Inflammatory macrophage treated with lipopolysaccharide for 1 hour (primary cell): ENCODE measurements at places on chromosomes 2 and 18.

DNA sequence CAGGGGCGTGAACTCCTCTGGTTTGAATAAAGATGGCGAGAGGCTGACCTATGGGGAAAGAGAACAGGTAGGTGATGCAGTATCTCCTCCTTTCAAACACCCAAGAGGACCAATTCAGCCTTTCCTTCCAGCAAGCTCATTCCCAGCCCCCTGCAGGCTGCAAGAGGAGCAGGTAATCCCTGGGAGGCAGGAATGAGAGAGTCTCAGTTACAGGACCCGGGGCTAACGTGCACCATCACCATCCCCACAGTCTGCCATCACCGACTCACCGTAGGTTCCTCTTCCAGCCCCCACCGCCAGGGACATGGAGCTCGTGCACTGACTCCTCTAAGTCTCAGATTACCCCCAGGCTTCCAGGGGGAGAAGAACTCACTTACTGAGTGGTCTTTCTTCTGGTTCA, 26.7 kb downstream of the XDH start:
- no peak for DNase-seq

DNA sequence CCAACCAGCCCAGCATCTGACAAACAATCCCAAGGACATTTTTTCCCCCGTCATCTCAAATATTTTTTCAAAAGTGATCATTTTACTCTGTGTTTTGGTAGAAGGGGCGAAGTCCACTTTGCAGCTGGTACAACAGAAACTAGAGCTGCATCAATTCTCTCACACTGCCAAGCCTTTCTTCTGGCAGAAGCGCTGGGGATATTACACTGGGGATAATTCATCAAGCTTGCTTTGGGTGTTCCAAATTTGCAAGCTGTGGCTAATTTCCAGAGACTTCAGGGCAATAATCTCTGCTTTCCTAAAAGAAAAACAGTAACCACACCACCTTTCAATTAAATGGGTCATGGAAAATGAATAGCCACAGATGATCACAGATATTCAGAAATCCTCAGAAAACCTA, 238.3 kb downstream of the SLC8A1 start:
- DNase-seq, result no peak

GRCh38 chr2:65974067-65974723, 460.7 kb upstream of the MEIS1 start:
- no peak for DNase-seq

DNA sequence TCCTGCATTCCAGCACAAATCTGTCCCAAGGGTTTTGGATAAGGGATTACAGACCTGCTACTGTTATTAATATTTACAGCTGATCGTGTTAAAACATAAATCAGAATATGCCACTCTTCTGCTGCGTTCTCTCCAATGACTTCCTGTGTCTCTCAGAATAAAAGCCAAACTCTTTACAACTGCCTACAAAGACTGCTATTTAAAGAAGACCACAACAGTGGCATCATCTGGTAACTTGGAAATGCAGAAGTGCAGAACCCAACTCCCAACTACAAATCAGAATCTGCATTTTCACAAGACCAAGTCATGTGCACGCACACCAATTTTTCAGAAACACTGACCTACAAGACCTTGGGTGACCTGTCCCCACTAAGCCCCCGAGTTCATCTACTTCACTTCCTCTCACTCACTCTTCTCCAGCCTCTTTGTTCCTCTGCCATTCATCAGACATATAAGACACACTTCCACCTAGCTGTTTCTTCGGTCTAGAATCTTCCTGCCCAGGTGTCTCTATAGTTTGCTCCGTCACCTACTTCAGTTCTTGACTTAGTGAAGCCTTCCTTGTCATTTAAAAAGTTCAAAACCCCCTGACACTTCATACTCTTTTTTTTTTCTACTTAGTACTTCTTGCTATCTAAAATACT, 36.0 kb downstream of the CHN1 start:
- no peak for DNase-seq

- DNase-seq, result no peak
These were observed 687.8 kb downstream of the SLC4A3 start for GRCh38 chr2:220315098-220315823.

DNA sequence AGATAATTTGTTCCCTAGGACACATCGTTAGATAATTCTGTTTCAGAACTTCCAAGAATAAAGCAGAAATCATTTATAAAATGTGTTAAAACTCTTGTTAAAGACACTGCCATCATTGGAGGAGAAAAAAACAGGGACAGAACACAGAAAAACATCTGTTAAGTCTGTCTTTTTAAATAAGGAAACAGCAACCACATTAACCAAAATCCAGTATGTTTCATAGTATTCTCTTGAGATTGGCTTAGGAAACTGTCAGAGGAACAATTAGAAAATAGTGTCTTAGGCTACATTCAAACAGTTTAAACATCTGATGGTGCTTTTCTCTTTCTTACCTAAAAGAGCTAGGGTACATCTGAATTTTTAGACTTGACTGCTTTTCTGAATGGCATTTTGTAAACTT, 81.6 kb downstream of the PMS1 start:
- no peak for DNase-seq

DNA sequence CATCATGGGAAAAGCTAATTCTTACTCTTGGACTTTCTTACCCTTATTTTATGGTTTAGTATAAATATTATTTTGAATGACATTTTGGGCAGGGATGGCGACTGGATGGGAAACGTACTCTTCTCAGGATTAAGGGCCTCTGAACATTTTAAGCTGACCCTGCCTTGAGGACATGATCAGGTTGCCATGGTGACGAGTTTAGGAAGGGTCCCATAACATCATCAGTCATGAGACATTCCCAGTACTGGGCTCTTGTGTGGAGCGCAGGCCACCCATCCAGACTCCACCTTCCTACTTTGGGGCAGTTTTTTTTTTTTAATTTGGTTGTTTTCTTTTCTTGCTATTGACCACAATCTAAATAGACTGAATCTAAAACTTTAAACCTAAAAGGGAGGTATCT, 40.7 kb downstream of the KCNE4 start:
- DNase-seq, result no peak

DNA sequence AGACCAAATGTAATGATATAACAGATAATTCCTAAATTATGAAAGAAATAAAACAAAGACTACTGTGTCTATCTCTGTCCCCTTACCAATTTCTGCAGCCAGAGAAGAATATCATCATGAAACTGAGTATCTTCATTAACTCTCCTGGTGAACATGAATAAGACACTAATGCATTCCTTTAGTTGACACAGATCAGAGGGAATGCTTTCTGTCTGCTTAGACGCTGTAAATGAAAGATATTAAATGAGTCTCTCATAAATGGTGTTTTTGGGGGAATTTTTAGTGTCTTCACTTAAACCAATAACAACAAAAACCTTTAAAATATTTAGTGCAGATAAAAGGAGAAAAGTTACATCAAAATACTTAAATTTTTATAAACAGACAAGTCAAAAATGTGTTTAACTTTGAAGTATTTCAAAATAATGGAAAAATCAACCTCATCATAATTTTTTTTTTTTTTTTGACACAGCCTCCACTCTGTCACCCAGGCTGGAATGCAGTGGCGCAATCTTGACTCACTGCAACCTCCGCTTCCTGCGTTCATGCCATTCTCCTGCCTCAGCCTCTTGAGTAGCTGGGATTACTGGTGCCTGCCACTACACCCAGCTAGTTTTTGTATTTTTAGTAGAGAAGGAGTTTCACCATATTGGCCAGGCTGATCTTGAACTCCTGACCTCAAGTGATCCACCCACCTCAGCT, 16.0 kb downstream of the EPG5 start:
- peak; percentile 76 for DNase-seq

DNA sequence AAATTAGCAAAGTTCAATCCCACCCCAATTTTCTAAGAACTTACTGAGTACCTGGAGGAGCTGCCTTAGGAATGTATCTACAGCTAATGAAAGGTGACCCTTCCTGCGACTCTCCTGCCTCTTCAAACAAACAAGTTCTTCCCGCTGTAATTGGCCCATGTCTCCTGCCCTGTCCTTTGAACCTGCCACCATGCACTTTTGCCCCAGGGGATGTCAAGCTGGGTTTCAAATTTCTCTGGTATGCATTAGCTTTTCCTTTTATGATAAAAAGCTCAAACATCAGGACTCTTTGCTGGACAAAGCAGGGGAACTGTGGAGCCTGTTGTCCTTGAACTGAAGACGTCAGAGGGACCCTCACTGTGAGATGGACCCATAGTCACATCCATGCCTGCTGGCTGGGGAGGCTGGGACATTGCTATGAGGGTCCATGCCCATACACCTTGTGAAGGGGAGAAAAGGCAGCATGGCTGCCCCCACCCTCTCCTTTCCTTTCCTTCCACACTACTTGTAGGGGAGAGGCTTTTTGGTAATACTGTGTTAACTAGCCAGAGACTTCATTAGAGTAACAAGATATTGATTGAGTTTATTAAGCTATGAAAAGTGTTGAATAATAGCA, 210.7 kb upstream of the COPS8 start:
- no peak for DNase-seq

GRCh38 chr2:239313776-239314175, 87.0 kb downstream of the HDAC4 start:
- DNase-seq, result no peak

DNA sequence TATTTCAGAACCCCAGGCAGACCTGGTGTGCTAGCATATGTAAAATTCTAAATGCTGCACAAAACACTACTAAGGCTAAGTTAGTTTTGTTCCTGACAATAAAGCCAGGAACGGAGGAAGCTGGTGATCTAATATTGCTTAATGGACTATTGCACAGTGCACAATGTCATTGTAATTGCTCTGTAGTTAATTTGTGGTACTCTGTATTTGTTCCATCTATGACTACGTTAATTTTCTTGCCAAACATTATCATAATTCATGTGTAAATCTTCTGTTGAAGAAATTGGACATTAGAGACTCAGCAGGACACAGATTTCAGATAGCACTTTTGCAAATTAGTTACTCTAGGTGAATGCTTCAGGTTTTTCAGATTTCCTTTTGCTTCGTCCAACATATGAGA, 232.3 kb downstream of the RIT2 start:
- no peak for DNase-seq

GRCh38 chr2:215394102-215394805, 41.6 kb downstream of the FN1 start:
- DNase-seq, result no peak

DNA sequence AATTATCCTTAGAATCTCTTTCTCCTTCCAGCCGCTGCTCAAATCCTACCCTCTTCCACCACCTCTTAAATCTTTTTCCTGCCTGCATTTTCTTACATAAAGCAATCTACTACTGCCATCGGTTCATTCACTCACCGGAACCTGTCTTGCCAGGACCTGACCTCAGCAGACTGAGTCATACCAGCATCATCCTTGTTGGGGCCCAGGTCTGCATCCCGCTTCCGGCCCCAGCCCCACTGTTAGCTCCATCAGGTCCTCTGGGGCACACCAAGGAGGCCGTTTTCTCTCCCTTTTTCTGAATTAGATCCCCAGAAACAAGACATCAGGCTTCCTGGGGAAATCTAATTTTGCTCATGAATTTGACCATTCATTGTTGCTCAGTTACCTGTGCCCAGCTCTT, 42.7 kb upstream of the TGFA start:
- DNase-seq, result no peak

- no peak for DNase-seq
These were observed 125.1 kb upstream of the SH3BP4 start for GRCh38 chr2:234826681-234827080.

DNA sequence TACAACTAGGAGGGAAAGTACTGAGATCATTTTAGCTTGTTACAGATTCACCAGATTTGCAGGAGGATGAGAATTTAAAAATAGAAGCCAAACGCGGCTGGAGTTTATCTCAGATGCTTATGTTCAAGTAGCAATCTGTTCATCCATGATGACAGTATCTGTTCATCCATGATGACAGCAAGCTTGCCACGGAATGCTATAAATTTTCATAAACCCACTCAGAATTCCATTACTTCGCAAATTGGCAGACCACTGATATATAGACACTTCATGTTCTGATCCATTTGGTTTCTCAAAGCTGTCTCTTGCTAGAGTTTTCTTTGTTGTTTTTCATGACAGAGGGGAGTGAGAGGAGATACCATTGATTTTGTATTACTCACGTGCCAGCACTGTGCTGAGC, 84.2 kb downstream of the GAREM1 start:
- no peak for DNase-seq

DNA sequence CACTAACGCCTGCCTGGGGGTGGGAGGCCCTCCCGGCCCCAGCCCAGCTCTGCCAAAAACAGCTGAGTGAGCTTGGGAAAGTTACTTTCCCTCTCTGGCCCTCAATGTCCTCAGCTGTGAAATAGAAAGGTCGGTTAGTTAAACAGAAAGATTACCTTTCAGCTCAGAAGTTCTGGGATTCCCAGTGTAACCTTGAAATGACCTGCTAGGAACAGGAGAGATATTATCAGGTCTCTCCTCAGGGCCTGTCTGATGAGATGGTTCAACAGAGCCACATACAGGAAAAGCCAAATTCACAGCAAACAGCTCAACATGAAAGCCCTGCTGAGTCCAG, 68.8 kb downstream of the LBH start:
- no peak for DNase-seq

- DNase-seq, result no peak
These were observed 104.8 kb downstream of the POLR1A start for GRCh38 chr2:86000938-86001312.

DNA sequence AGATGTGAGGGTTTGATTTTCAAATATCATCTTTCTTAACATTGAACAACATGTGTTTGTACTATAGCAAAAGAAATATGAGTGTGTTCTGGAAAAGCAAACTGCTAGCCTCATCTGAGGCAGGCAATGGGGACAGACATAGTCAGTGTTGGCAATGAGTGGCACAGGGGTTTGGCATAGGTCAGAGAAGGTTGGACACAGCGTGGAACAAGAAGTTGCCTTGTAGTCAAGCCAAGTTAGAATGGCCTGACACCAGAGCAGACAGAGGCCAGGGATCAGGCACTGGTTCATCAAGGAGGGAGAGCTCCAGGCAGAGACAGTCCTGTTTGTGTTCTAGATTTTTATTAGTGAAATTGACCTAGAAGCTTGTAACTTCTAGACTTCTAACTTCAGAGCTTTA, 100.8 kb upstream of the TANK start:
- no peak for DNase-seq

- no peak for DNase-seq
These were observed 265.1 kb downstream of the RIT2 start for GRCh38 chr18:42850174-42851083.

- no peak for DNase-seq
These were observed 305.4 kb downstream of the MTX2 start for GRCh38 chr2:176574484-176575236.

DNA sequence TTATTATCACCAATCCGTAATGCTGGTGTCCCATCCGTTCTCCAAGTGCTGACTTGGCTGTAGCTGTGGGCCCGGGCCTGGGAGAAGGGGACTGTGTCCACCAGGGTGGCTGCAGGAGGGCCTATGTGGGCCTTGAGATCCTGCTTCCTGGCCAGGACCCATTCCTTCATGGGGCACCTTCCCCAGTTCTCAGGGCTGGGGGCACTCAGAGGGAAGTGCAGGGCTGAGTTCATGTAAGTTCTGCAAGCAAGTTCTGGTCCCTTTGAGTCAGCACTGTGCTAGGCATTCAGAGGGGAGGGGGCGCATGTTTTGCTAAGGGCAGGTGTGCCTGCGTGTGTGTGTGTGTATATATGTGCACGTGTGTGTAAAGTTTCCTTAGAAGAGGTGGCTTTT, 94.0 kb downstream of the GLI2 start:
- DNase-seq, result no peak
